ENCODE measurements at places on chromosomes 13 and 19.

GRCh38 chr13:85334187-85334586, 465.0 kb downstream of the SLITRK6 start:
- no peaks in the 10 kb centered on the region for H3K4me1 ChIP-seq
- H3K27me3 ChIP-seq = no peaks in the 10 kb centered on the region
- H3K27ac ChIP-seq = no peak overlapping the region
- no peak for DNase-seq
- H3K36me3 ChIP-seq = no peaks in the 10 kb centered on the region

DNA sequence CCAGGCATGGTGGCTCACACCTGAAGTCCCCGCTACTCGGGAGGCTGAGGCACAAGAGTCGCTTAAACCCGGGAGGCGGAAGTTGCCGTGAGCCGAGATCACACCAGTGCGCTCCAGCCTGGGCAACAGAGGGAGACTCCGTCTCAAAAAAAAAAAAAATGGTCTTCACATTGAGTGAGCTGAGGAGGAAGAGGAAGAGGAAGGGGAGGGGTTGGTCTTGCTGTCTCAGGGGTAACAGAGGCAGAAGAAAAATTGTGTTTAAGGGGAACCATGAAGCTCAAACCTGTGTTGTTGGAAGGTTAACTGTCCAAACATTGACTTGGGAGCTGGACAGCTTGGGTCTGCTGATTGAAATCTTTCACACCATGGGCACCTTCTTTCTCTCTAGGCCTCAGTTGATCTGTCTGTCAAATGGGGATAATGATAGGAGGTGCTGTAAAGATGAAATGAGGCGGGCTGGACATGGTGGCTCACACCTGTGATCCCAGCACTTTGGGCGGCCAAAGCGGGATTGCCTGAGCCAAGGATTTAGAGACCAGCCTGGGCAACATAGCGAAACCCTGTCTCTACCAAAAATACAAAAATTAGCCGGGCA, 9.8 kb upstream of the SLC44A2 start:
- no peak for DNase-seq
- H3K4me3 ChIP-seq = no peak overlapping the region
- H3K36me3 ChIP-seq = no peaks in the 10 kb centered on the region
- H3K27ac ChIP-seq = no peak overlapping the region
- no peaks in the 10 kb centered on the region for H3K27me3 ChIP-seq

- H3K27ac ChIP-seq = no peak overlapping the region
- H3K36me3 ChIP-seq = no peaks in the 10 kb centered on the region
- no peaks in the 10 kb centered on the region for H3K4me1 ChIP-seq
- H3K4me3 ChIP-seq = no peak overlapping the region
- no peaks in the 10 kb centered on the region for H3K27me3 ChIP-seq
Observed at GRCh38 chr13:40970803-40971202, 48.3 kb downstream of the ELF1 start.

- no peaks in the 10 kb centered on the region for H3K36me3 ChIP-seq
- DNase-seq = no peak
- no peaks in the 10 kb centered on the region for H3K27me3 ChIP-seq
- H3K27ac ChIP-seq = no peak overlapping the region
Observed at GRCh38 chr13:36192166-36192565, 22.2 kb downstream of the SOHLH2 start.

GRCh38 chr13:24147570-24147963, 13.0 kb upstream of the SPATA13 start:
- no peak overlapping the region for H3K4me3 ChIP-seq
- no peaks in the 10 kb centered on the region for H3K36me3 ChIP-seq
- H3K27me3 ChIP-seq = no peaks in the 10 kb centered on the region
- no peak overlapping the region for H3K27ac ChIP-seq

DNA sequence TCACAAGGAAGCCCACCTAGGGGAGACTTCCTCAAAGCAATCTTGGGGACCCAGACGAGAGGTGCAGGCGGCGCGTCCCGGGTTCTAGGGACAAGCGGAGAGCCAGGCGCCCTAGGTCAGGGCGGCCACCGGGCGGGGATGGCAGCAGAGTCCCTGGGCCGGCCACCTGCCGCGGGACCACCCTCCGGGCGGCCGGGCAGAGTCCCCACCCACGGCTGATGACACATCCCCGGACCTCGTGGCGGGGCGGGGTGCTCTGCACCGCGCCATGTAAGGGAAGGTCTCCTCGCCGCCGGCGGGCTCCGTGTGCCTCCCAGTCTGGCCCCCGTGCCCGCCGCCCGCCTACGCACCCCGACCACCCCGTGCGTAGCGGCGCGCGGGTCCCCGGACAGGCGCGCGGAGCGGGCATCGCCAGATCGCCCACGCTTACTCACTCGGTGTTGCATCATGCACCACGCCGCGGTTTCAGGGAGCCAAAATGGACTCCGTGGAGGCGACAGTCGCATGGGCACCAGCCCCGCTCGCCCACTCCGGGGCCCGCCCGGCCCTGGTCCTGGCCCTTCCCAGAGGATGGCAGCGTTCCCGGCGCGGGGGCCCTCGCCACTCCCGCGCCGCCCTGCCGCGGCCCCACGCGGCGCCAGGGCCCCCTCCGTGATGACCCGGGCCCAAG, 643 bp downstream of the SLC7A1 start:
- DNase-seq = peak; percentile 90
- H3K36me3 ChIP-seq = no peaks in the 10 kb centered on the region
- no peaks in the 10 kb centered on the region for H3K4me1 ChIP-seq
- peak overlapping the region; percentile 93 for H3K27ac ChIP-seq
- H3K4me3 ChIP-seq = peak overlapping the region; percentile 93

GRCh38 chr19:50173127-50173526, 10.0 kb upstream of the IZUMO2 start:
- no peaks in the 10 kb centered on the region for H3K4me1 ChIP-seq
- no peak overlapping the region for H3K27ac ChIP-seq
- no peak for DNase-seq
- H3K27me3 ChIP-seq = no peaks in the 10 kb centered on the region
- H3K4me3 ChIP-seq = no peak overlapping the region
- H3K36me3 ChIP-seq = no peaks in the 10 kb centered on the region

Data from ascending aorta (tissue), 2 donors.